ENCODE measurements at places on chromosomes 12 and 14.

DNA sequence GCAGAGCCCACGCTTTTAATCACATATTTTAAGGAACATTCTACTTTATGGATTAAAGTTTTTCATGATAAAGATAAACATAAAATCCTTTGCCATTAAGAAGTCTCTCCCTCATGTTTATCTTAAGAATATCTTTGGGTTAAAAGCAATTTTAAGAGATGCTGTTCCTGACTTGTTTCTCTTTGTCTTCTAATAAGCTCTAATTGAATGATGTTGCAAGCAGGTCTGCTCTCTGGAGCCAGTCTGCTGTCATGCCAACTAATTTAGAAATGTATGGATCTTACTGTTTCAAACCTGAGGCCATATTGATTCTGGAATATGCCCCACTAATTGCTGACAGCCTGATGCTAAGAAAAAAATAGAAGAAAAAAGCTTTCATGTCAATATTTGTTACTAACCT is 173.6 kb downstream of the TTC8 start:
- DNase-seq = no peak

GRCh38 chr12:94405413-94406116 is 54.1 kb downstream of the CEP83 start:
- DNase-seq = no peak

GRCh38 chr14:94011795-94012194 is 14.3 kb upstream of the OTUB2 start:
- DNase-seq = no peak

GRCh38 chr12:132415327-132416120 is 74.4 kb upstream of the FBRSL1 start:
- no peak for DNase-seq

GRCh38 chr12:6273205-6273540 is 37.3 kb upstream of the PLEKHG6 start:
- no peak for DNase-seq

DNA sequence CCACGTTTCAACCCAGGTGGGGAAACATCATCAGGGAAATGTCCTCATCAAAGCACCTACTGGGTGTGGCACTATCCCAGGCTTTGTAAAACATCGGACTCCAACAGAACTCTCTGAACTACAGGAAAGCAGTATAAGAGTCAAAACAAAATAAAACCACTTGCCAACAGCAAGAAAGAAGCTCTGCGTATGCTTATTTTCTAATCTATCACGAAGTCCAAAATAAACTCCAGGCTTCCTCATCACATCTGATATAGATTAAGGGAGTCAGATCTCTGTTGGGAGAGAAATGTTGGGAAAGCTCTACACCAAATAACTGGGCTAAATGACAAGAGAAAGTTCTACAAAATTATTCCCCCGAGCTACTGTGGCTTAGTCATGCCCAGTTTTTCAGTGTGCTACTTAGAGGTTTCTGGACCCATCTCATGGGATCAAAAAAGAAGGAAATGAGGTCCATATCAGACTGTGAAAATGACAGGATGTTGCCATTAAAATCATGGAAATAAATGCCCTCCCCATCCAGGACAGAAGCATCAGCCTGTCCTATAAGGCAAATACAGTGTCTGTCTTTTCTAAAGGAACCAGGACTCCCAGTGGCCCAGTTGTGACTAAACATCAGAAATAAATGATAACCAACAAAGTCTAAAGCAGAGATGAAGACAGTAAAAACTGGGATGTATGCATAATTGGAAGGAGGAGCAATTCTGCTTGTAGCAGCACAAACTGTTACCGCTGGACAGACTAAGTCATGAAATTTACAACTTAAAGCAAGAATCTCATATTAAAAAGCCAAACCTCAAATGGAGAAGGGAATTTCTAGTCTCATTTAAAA is 149.5 kb downstream of the STXBP6 start:
- no peak for DNase-seq

GRCh38 chr12:25976289-25976688 is 17.8 kb downstream of the RASSF8 start:
- DNase-seq = no peak

GRCh38 chr14:94446126-94446525 is 6.5 kb downstream of the SERPINA11 start:
- no peak for DNase-seq

DNA sequence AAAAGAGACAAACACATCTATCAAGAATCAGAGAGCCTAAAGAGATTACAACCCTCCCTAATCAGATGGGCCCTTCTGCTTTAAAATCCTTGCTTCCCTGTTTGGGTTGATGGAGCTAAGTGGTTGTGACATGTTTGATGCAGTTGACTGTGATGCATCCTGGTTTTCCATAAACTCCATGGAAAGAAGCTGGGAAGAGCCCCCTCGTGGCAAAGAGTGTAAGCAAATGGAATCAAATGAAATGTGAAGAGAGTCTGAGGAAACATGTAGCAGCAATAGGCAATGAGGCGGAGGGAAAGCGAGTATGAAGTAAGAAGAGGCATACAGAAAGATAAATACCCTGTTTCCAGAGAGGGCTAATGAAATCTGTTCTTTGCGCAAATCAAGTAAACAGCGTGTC is 70.4 kb upstream of the SLCO1C1 start:
- no peak for DNase-seq

DNA sequence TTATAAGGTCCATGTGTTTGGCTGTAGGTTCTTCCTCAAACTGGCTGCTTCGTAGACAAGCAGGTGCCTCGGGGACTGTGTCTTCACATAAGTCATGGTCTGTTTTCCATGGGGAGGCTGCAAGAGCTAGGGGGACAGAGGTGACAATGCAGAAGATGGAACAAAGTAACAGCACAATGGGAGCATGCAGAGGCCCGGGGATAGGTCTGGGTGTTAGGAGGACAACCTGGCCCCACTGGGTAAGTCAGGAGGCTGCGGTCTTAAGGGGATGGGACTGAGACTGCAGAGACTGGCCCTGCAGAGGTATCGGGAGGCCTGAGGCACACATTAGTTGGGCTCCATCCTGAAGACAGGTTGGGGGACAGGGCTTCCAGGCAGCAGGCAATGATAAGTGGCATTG is 88.9 kb downstream of the NTF3 start:
- DNase-seq = no peak

DNA sequence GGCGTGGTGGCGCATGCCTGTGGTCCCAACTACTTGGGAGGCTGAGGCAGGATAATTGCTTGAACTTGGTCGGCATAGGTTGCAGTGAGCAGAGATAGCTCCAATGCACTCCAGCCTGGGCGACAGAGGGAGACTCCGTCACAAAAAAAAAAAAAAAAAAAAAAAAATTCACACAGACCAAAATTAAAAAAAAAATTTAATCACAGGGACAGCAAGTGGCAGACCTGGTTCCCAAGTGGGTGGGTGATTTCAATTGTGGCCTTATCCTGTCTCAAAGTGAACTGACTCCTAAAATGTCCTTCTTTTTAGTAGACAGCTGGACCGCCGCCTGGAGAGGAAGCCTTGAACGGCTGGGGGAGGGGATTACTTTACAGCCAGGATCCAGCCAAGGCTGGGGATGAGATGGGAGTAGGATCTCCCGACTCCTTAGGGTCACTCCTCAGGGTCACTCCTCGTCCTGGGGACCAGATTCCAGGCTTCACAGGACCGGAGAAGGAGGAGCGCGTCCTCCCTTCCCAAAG is 1.5 kb upstream of the KCNH3 start:
- no peak for DNase-seq

- DNase-seq = no peak
Observed at GRCh38 chr14:30016002-30016401, 88.4 kb upstream of the PRKD1 start.

- DNase-seq = no peak
Observed at GRCh38 chr12:13857750-13858149, 123.7 kb downstream of the GRIN2B start.

- DNase-seq = no peak
Observed at GRCh38 chr12:114666746-114667668, 17.0 kb downstream of the TBX3 start.

DNA sequence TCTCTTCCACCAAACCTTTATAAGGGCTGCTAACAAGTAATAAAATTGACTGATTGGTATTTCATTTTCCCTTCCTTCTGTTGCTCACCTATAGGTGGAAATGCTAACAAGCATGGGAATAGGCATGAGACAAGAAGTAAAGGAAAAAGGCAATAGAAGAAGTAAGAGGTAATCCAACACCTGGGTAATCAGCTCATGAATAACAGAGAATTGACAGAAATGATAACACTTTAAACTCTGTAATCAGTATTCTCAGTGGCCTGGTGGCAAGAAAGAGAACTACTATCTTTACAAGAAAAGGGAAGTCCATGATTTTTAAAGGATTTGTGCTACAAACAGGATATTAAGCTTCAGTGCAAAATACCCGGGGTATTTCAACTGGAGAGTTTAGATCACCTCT is 737.8 kb downstream of the RERGL start:
- no peak for DNase-seq

- DNase-seq = no peak
Observed at GRCh38 chr14:101849125-101849524, 87.6 kb downstream of the PPP2R5C start.

DNA sequence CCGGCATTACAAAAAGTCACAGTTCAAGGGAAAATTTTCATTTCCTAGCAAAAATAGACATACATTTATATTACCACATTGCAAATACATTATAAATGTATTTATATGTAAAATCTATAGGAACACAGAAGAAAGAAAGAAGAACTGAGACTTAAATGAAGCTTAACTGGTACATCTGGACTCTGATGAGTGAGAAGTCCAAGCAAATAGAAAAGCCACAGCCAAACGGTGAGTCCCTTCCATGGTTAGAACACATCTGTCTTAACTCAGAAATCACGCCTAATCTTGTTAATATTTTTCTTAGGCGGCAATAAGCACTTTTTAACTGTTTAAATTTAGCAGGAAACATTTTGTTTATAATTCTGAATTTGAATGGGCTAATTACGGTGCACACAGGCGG is 9.4 kb upstream of the KLRB1 start:
- DNase-seq = no peak

- DNase-seq = no peak
Observed at GRCh38 chr14:23181946-23182345, 1.5 kb downstream of the SLC7A8 start.

- DNase-seq = no peak
Observed at GRCh38 chr14:70640938-70641547, 673 bp upstream of the TTC9 start.

DNA sequence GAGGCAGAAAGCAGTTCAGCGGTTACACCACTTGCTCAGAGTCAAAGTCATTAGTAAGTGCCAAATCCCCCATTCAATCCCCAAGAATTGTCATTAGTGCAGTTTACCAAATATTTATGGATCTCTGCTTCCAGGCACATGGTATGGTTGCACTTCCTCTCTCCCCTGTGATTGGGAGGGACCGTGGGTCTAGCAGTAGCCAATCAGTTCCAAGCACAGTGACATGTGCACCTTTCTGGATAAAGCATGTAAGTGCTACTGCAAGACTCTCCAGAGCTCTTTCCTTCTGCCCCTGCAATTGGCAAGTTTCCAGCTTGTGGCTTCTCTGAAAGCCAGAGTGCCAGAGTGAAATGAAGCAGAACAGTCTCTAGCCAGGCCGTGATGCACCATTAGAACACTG is 85.3 kb upstream of the FLRT2 start:
- DNase-seq = no peak

- no peak for DNase-seq
Observed at GRCh38 chr14:58077621-58078020, 74.4 kb downstream of the ARMH4 start.

- no peak for DNase-seq
Observed at GRCh38 chr12:81143057-81143456, 65.2 kb downstream of the ACSS3 start.

DNA sequence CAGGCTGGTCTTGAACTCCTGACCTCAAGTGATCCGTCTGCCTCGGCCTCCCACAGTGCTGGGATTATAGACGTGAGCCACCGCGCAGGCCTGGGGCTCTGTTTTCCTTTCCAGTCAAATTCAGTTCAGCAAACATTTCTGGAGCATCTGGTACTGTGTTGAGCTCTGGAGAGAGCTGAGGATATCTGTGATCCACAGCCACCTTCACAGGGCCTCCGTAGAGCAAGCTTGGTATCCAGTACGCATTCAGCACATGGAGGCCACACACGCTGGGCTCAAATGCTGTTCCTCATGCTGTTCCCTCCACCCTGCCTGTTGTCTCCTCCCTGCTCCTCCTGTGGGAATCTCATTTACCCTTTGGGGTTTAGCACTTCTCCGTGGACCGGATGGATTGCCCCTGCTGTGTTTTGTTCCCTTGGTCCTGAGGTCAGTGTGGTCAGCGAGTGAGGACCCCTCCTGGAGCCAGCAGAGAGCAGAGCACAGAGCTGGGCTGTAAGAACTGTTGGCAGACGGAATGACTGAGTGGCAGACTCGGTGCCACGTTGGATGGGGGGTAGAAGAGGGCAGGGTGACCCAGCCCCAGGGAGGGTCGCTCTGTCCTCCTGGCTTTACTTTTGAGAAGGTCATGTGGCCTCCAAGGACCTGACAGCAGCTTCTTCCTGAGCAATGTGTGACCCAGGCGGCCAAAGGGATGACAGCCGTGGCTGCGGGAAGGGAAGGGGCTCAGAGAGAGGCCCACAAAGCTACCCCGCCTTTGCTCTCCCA is 891 bp downstream of the RPS6KL1 start:
- no peak for DNase-seq

- no peak for DNase-seq
Observed at GRCh38 chr12:88241862-88242570, 99.9 kb downstream of the TMTC3 start.

- DNase-seq = no peak
Observed at GRCh38 chr14:77044783-77045237, 16.3 kb upstream of the IRF2BPL start.

DNA sequence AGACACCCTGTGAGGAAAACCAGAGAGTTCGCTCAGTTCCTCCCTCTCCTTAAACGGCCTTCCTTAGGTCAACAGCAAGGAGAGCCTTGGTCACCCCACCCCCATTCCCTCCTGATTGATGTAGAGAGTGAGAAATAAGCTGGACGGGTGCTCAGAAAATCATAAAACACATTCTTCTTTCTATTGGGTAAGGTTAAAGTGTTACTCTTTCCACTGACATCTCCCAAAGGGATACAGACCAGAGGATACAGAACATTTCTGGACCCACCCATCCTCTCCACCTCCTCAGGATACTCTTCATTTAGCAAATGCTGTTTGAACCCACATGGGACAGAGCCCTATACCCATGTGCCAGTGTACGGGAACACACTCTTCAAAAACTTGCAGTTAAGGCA is 11.6 kb upstream of the KRT77 start:
- no peak for DNase-seq

- no peak for DNase-seq
Observed at GRCh38 chr12:1471224-1471623, 123.2 kb downstream of the FBXL14 start.

- DNase-seq = no peak
Observed at GRCh38 chr12:66352197-66352596, 49.9 kb downstream of the HELB start.

- no peak for DNase-seq
Observed at GRCh38 chr12:124040291-124040690, 67.3 kb downstream of the ZNF664 start.

GRCh38 chr14:66085665-66086064 is 400.5 kb upstream of the CCDC196 start:
- DNase-seq = no peak

DNA sequence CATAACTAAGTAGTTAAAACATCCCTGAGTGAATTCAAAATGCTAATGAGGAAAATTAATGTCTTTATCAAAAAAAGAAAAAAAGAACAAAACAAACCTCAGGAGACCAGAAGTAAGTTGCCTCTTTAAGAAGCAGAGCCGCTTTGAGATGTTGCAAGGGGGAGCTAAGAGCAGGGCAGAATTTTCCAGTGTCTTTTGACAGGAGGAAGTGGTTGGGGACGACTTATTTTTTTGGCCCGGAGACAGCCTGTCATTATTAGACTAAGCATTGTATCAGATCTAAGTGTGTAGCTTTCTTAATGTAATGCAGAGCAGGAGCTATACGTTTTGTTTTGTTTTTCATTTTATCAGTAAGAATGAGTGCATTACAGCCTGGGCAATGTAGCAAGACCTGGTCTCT is 206.6 kb downstream of the CACNA1C start:
- no peak for DNase-seq
